Activated T-cell treated with anti-CD3 and anti-CD28 coated beads, Interleukin-2, amount 50 U/mL, for 24 hours (primary cell): ENCODE measurements at places on chromosomes 6 and 20.

DNA sequence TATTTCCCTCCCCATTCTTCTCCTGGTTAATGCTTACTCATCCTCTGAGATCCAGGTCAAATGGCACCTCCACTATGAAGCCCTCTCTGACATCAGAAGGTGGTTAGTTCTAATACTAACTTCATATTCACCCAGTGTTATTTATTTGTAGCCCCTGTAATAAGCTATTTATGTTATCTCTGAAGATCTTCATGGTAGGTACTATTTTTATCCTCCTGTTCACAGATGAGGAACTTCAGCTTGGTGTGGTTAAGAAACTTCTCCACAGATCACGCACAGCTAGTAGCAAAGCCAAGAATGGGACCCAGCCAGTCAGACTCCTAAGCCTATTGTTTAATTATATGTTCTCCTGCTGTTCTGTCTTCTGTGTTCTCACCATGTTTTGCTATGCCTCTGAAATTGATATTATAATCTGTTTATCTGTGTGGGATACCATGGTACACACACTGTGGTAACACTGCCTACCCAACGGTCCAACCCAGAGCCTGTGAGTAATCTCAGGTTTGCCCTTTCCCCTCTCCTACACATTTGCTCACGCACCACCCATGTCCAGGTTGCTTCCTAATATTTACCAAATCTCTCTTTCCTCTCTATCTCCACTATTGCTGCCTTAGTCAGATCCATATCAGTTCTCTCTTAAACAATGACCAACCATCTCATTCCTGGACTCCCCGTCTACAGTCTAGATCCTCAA lies 98.4 kb downstream of the IPCEF1 start:
- DNase-seq = no peak

DNA sequence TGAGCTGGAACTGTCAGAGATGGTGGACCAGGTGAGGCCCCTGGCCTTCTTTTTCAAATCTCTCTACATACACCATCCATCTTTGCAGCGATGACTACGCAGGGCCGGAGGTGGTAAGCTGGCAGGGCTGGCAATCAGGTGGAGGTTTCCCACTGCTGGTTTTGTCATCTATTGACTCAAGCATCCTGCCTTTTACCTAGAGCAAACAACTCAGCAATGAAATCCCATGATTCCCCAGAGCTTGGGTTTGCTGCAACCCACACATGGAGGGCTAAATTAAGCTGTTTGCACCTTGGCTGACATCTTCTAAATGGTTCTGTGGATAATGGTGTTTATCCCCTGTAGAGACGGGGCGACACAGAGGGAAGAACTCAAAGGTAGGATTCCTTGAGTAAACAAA lies 170.2 kb downstream of the SCP2D1 start:
- DNase-seq = no peak

- DNase-seq = no peak
Observed at GRCh38 chr20:18724788-18725464, 88.7 kb upstream of the SCP2D1 start.

DNA sequence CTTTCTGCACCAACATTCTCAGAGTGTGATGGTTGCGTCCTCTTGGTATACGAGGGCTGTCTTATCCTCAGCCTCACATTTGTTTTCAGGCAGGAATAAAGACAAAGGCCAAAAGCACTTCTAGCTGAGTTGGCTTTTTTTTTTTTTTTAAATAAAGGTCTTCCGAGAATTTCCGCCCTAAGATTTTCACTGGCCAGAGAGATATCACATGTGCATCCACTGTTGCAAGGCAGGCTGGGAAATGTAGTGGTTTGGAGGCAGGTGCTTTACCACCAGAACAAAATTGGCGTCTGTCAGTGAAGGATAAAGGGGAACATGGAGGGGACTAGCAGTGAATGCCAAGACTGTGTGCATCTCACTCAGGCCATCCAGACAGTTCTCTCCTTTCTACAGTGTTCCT lies 334.9 kb upstream of the SOX4 start:
- no peak for DNase-seq

- DNase-seq = no peak
Observed at GRCh38 chr20:44400671-44400969, 45.1 kb downstream of the HNF4A start.

GRCh38 chr6:118932421-118932820 lies 2.5 kb downstream of the MCM9 start:
- DNase-seq = no peak

DNA sequence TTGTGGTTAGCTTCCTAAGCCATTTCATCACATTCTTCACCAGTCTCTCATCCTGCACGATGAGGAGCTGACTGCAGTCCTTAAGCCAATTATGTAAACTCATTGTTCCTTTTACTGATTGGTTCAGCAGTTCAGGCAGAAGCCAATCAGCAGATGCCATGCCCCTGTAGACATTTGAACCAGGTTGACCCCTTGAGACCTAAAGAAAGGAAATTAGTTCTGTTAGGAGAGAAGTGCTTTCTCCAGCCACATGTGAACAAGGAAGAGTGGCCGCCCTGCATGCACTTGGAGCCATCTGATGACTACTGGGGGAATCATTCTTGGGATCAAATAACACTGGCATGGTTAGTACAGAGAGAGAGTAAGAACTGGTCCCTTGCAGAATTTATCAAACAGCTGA lies 535.2 kb upstream of the ID4 start:
- DNase-seq = no peak

GRCh38 chr20:8287340-8287739 lies 155.3 kb downstream of the PLCB1 start:
- no peak for DNase-seq

DNA sequence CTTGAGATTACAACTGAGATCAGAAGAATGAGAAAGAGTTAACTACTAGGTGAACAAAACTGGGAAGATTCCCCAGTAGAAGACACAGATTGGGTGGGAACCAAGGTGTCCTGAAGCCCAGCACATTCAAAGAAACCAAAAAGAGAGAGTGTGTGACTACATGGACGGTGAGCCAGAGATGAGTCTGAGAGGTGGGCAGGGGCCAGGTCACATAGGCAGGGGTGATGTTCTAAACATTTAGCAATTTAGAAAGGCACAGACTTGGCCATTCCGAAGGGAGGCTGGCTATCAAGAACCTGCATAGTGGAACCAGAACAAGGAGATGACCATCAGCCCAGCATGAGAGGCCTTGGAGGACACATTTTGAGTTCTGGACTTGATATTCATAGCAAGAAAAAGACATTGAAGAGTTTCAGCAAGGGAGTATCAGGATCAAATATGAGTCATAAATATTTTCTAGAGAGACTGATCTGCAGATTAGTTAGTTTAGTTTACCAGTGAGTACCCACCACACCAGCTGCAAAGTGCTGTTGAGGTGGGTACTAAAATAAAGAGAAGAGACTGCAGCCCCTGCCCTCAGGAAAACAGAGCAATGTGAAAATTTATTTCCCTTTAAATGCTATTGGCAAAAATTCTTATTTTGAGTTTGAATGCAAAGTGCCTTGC lies 340.5 kb upstream of the PRDM1 start:
- DNase-seq = no peak

DNA sequence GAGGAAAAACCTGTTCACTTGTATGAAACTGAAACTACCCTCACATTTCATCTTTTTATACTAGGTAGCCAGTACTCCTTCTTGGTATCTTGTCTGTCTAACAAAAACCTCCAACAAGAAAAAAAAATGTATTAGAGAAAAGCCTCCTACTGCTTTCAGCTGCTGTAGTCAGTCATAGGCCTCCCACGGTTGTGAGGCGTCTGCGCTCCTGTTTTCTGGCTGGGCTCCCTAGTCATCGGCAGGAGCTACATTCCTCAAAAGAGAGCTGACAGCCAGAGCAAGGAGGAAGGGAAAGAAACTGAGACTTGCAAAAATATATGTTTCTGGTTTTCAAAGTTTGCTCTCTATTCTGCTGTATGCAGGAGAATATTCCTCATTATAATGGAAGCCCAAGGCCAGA lies 517.0 kb downstream of the LMBRD1 start:
- DNase-seq = no peak

GRCh38 chr6:160203076-160203475 lies 55.5 kb downstream of the SLC22A2 start:
- no peak for DNase-seq

- DNase-seq = no peak
Observed at GRCh38 chr6:114151064-114151690, 180.2 kb upstream of the HDAC2 start.

- DNase-seq = no peak
Observed at GRCh38 chr6:44045672-44046015, 81.6 kb downstream of the MRPL14 start.

- no peak for DNase-seq
Observed at GRCh38 chr20:17021481-17021880, 205.4 kb upstream of the PCSK2 start.

- no peak for DNase-seq
Observed at GRCh38 chr6:165272585-165272984, 36.8 kb downstream of the C6orf118 start.

GRCh38 chr6:157585274-157586087 lies 204.5 kb downstream of the ZDHHC14 start:
- DNase-seq = no peak
